A673 (cell line): ENCODE measurements at places on chromosomes 6 and 20. TPM values are rescaled to one million over a fixed set of nuclear protein-coding genes. Genes with fewer than 3 reads are reported as not detected.

DNA sequence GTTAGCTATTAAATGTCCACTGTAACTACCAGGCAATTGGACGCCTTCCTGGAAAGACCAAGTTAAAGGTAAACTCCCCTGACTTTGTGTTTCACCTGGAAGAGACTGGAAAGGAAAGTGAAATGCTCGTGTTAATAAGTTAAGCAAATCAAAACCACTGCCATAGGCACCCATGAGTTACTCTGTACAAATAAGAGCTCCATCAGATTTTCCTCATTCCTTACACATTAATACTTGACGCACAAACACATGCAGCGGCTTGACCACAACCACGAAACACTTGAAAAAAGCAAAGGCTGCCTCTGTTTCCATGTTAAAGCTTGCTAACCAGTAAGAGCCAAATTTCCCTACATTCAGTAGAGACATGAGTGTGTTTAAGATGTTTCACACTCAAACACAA is 19.8 kb downstream of the GCM1 start:
- no peaks in the 10 kb centered on the region for H3K36me3 ChIP-seq
- DNase-seq: no peak
- H3K27ac ChIP-seq: no peak overlapping the region

BANF2 gene
- not detected in 2 replicates for total RNA-seq

DNA sequence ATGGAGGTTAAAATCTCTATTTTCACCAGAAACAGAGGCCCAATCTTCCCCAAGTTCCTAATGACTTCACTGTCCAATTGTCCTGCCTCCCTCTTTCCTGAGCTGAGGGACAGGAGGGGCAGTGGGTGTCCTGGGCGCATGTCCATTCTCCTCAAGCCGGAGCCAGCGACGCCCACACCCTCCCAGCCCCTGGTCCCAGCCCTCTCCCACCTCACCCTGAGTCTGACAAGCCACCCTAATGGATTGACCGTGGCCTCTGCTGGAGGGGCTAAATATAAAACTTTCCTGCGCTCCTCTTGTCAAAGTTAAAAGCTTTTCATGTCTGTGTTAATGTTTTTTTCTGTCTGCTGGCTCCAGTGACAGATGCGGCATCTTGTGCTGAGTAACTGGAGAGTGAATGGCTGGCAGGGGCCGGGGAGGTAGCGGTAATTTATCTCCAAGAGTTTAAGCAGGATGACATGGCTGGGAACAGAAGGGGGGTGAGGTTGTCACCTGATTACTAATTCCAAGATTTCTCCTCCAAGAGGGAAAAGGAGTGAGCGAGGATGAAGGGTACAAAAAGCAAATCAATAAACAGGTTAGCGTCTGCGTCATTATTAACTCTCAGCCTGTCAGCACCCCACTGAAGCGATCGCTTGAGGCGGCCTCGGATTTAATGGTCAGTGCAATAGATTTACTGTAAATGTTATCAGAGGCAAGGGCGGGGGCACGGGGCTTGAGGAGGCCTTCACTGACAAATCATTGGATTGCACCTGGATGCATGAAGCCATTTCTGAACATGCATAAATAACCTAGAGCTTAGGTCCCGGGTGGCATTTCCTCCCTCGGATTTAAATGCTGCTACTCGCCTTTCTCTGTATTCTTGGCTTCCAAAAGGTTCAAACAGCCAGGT is 118.1 kb upstream of the MAFB start:
- no peak overlapping the region for H3K4me3 ChIP-seq
- no peaks in the 10 kb centered on the region for H3K36me3 ChIP-seq
- no peaks in the 10 kb centered on the region for H3K4me1 ChIP-seq
- DNase-seq: no peak

GRCh38 chr6:84002226-84002625 is 31.3 kb upstream of the MRAP2 start:
- H3K4me1 ChIP-seq: no peaks in the 10 kb centered on the region
- no peaks in the 10 kb centered on the region for H3K36me3 ChIP-seq
- no peak overlapping the region for H3K27ac ChIP-seq
- H3K4me3 ChIP-seq: no peak overlapping the region

DNA sequence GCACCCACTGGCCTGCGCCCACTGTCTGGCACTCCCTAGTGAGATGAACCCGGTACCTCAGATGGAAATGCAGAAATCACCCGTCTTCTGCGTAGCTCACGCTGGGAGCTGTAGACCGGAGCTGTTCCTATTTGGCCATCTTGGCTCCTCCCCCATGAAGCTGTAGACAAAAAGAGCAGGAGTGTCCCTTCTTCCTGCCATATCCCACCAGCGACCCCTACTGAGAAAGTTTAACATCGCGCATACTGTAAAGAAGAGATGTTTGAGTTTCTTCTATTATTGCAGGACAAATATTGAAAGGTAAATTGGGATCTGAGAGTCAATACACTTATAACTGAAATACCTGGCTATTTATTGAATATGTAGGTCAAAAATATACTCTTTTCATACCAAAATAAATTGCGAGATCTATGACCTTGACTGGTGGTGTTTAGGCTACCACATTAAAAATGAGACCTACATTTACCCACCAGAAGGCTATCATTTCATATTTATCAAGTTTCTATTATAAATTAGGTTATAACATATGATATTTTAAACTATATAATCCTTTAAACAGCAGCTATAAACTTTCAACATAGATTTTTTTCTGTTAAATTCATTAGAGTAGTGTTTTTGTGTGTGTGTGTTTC is 586.3 kb downstream of the HTR1B start:
- peak; percentile 2 for DNase-seq
- H3K27me3 ChIP-seq: no peaks in the 10 kb centered on the region
- H3K36me3 ChIP-seq: no peaks in the 10 kb centered on the region
- no peaks in the 10 kb centered on the region for H3K4me1 ChIP-seq
- H3K4me3 ChIP-seq: no peak overlapping the region

DNA sequence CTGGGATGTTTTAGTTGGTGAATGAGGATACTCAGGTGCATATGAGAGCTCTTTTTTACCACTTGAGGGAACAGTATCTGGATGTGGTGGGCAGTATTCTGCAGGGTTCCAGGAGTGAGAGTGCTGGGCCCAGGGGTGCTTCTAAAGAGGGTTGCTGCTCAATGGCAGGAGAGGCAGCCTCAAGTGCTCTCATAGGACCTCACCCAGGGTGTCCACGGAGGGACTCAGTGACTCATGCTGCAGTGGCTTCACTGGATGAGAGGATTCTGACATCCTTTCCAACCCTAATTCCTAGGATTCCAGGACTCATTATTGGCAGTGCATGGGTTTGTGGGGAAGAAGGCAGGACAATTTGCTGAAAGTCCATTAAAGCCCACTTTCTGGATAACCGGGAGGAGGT is 176.6 kb upstream of the FERMT1 start:
- no peaks in the 10 kb centered on the region for H3K4me1 ChIP-seq
- no peak for DNase-seq
- H3K36me3 ChIP-seq: no peaks in the 10 kb centered on the region

CCN2 gene
- 6.6 and 17.5 TPM in 2 replicates for total RNA-seq

- H3K27ac ChIP-seq: no peak overlapping the region
- no peaks in the 10 kb centered on the region for H3K27me3 ChIP-seq
- no peaks in the 10 kb centered on the region for H3K36me3 ChIP-seq
- no peak overlapping the region for H3K4me3 ChIP-seq
- peaks cover 4% of the 10 kb centered on the region for H3K4me1 ChIP-seq
- DNase-seq: peak; percentile 31
Measured at GRCh38 chr6:54191461-54191860, 80.2 kb downstream of the MLIP start.

GRCh38 chr6:56383160-56383559 is 135.8 kb upstream of the COL21A1 start:
- H3K27ac ChIP-seq: no peak overlapping the region
- H3K4me3 ChIP-seq: no peak overlapping the region
- H3K36me3 ChIP-seq: no peaks in the 10 kb centered on the region
- DNase-seq: no peak
- H3K27me3 ChIP-seq: no peaks in the 10 kb centered on the region

DNA sequence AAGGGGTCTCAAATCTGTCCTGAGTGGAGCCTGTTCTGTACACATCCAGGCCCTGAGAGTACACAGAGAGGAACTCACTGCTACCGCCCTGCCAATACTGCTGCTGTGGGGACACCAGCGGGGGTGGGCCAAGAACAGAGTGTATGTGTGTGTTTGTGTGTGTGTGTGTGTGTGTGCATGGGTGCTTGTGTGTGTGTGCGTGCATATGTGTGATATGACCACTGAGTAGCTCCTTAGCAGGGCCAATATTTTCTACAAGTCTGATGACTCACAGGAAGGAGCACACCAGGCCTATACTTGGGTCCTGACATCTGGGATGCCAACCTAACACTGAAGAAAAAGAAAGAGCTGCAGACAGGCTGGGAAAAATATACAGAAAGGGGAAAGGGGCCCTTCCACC is 1.4 kb downstream of the RAET1E start:
- H3K27ac ChIP-seq: no peak overlapping the region
- no peaks in the 10 kb centered on the region for H3K36me3 ChIP-seq
- H3K4me3 ChIP-seq: no peak overlapping the region
- H3K4me1 ChIP-seq: peaks cover 19% of the 10 kb centered on the region
- H3K27me3 ChIP-seq: no peaks in the 10 kb centered on the region
- peak; percentile 70 for DNase-seq

SRSF12 gene
- total RNA-seq: 14.3 and 14.5 TPM in 2 replicates

DNA sequence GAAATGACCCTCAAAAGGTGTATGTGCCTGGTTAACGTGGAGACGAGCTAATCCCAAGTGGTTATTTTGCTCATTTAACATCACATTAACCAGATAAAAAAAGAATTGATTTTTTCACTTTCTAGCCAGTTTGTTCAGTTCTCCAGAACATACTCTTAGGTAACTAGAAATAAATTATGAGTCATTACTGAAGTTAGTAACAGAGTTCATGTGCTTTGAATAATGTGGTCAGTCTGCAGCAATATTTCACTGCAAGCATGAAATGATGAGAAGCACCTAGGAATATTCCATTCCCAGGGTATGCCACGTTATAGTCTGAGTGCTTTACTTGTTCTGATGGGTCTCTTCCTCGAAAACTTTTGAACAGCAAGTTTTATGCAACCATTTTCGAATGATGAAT is 138.3 kb upstream of the INSM1 start:
- no peaks in the 10 kb centered on the region for H3K36me3 ChIP-seq
- H3K27me3 ChIP-seq: no peaks in the 10 kb centered on the region
- DNase-seq: no peak

- H3K27me3 ChIP-seq: no peaks in the 10 kb centered on the region
- H3K4me1 ChIP-seq: no peaks in the 10 kb centered on the region
- H3K36me3 ChIP-seq: no peaks in the 10 kb centered on the region
- no peak overlapping the region for H3K27ac ChIP-seq
- DNase-seq: no peak
Measured at GRCh38 chr20:36644032-36644705, 1.8 kb downstream of the SLA2 start.

DNA sequence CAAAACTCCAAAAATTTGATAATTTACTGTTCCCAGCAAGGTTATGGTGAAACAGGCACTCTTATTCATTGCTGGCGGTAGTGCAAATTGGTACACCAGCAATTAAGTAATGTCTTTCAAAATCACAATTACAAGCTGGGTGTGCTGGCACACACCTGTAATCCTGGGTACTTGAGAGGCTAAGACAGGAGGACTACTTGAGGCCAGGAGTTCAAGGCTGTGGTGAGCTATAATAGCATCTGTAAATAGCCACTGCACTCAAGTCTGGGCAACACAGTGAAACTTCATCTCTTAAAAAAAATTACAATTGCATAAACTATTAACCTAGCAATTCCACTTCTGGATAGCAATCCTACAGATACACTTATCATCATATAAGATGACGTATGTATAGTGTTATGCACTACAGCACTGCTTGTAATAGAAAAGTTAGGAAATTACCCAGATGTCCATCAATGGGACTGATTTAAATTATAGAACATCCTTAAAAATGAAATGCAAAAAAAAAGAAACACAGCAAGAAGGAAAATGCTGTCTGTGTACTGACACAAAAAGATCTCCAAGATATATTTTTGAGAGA is 31.4 kb downstream of the NCOA6 start:
- no peaks in the 10 kb centered on the region for H3K36me3 ChIP-seq
- no peak overlapping the region for H3K4me3 ChIP-seq
- no peaks in the 10 kb centered on the region for H3K27me3 ChIP-seq
- DNase-seq: no peak

GRCh38 chr20:48338717-48339116 is 489.1 kb downstream of the PREX1 start:
- H3K27ac ChIP-seq: no peak overlapping the region
- no peaks in the 10 kb centered on the region for H3K27me3 ChIP-seq
- no peak for DNase-seq
- H3K4me1 ChIP-seq: no peaks in the 10 kb centered on the region
- no peak overlapping the region for H3K4me3 ChIP-seq
- no peaks in the 10 kb centered on the region for H3K36me3 ChIP-seq

DNA sequence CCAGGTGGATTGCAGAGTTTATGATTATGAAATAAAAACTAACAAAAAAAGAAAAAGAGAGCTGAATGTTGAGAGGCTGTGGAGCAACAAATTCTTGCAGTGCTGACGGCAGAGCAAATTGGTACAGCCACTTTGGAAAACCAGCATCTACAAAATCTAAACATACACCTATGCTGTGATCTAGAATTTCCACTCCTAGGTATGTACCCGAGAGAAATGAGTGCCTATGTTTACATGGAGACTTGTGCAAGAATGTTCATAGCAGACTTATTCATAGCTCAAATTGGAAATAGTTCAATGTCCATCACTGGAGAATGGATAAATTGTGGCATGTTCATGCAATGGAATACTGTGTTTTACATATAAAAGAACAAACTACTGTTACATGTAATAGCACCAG is 3.0 kb upstream of the BLCAP start:
- no peaks in the 10 kb centered on the region for H3K36me3 ChIP-seq
- H3K27ac ChIP-seq: no peak overlapping the region
- H3K4me1 ChIP-seq: peaks cover 10% of the 10 kb centered on the region

CDKAL1 gene
- total RNA-seq: 33.4 and 35.5 TPM in 2 replicates

GRCh38 chr6:40196135-40196518 is 261.9 kb upstream of the MOCS1 start:
- H3K4me1 ChIP-seq: no peaks in the 10 kb centered on the region
- no peak for DNase-seq
- H3K4me3 ChIP-seq: no peak overlapping the region
- no peaks in the 10 kb centered on the region for H3K27me3 ChIP-seq

DNA sequence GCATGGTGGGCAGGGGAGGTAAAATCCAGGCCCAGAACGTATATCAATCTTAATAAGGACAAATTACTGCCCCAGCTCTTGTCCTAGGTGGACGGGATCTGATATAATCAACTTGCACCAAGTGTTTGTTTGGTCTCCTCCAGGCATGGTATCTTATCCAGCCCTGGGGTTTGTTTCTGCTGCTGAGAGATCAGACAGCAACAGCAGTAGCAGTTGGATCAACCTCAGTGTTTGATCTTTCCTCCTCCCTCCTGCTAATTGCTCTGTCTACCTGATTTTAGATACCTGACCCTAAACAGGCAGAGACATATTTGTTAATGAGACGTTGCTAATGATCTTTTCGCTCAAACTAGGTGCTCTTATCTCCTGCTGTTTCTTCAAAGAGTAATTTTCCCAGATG is 100.4 kb upstream of the BACH2 start:
- no peak overlapping the region for H3K4me3 ChIP-seq
- DNase-seq: no peak
- no peak overlapping the region for H3K27ac ChIP-seq
- peaks cover 31% of the 10 kb centered on the region for H3K27me3 ChIP-seq

HLA-DQB1 gene
- total RNA-seq: not detected in 2 replicates
